ENCODE measurements at places on chromosomes 13 and 19.

DNA sequence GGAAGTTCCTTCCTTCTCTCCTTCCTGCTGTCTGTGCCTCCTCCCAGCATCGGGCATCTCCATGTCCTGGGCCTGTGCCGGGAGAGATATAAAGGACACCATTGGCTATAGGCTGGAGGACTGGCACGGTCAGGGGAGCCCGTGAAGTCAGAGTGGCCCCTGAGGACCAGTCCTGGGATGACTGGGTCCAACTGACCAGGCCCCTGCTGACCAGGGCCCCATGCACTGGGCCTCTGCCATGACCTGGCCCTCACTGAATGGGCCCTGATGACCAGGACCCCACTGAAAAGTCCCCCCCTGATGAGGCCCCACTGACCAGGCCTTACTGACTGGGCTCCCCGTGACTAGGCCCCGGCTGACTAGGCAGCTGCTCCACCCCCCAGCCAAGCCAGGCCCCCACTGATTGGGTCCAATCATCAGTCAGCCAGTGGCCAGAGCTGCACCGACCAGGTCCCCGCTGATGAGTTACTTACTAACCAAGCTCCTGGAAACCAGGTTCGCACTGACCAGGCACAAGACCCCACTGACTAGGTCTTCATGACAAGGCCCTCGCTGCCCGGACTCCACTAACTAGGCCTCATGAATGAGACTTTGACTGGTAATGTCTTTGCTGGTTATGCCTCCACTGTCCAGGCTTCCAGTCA lies 20.0 kb upstream of the ZNF14 start:
- no peak for DNase-seq

GRCh38 chr13:92137520-92137919 lies 739.1 kb downstream of the GPC5 start:
- DNase-seq, result no peak

- DNase-seq, result no peak
Measured at GRCh38 chr13:100051070-100051469, 37.8 kb upstream of the PCCA start.

- DNase-seq, result no peak
Measured at GRCh38 chr19:41861846-41862245, 1.8 kb downstream of the RPS19 start.

DNA sequence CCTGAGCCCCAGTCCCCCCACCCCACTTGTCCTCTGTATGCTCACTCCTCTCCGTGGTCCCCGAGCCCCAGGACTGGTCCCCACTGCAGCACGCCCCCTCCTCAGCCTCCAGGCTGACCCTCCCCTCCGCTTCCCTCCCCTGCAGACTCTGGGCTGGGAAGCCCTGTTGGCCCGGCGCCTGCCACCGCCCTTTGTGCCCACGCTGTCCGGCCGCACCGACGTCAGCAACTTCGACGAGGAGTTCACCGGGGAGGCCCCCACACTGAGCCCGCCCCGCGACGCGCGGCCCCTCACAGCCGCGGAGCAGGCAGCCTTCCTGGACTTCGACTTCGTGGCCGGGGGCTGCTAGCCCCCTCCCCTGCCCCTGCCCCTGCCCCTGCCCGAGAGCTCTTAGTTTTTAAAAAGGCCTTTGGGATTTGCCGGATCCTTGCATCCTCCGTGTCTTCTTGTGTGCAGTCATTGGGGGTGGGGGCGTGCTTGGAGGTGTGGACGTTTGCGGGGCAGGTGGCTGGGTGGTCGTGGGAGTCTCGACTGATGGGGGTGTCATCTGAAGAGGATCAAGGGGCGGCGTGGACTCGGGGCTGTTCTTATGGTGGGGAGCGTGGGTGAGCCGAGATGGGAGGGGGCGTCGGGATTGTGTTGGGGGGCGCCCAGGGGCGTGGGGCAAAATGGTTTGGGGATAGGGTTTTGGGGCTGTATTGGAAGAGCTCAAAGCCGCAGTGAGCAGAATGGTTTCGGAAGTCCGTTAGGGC lies 3.5 kb downstream of the PTGER1 start:
- DNase-seq, result no peak

GRCh38 chr13:60260440-60260839 lies 96.7 kb upstream of the DIAPH3 start:
- no peak for DNase-seq

- DNase-seq, result no peak
Measured at GRCh38 chr19:18438331-18439024, 545 bp upstream of the ISYNA1 start.

GRCh38 chr19:1859331-1859781 lies 4.0 kb downstream of the KLF16 start:
- DNase-seq, result no peak

DNA sequence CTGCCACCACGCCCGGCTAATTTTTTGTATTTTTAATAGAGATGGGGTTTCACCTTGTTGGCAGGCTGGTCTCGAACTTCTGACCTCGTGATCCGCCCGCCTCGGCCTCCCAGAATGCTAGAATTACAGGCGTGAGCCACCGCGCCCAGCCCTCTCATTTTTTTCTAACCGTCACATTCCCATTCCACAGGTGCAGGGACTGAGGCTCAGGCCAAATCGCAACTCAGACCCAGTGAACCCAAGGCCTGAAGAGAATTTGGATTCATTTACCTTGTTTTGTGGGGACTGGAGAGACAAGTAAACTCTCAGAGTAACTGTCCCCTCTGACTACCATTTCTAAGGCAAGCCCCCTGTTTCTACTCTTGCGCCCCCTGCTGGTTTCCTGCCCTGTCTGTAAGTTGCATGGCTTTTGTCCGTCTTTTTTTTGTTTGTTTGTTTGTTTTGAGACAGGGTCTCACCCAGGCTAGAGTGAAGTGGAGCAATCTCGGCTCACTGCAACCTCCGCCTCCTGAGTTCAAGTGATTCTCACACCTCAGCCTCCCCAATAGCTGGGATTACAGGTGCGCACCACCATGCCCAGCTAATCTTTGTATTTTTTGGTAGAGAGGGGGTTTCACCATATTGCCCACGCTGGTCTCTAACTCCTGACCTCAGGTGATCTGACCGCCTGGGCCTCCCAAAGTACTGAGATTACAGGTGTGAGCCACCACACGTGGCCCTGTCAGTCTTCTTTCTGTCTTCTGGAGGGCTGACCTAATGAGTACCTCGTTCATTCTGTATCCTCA lies 2.3 kb upstream of the STRN4 start:
- DNase-seq, result no peak

DNA sequence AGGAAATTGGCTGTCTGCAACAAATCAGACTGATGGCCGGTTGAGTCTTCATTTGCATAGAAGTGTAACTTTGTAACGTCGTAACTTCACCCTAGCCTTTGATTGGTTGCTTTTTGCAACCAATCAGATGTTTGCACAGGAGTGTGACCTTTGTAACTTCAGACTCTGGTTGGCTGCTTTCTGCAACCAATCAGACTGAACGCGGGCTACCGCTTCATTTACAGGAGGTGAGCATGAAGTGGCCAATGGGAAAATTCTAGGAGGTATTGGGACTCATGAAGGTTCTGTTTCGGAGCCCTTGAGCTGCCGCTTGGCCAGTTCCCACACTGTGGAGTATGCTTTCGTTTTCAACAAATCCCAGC lies 441 bp upstream of the ZNF559 start:
- peak; percentile 64 for DNase-seq

- no peak for DNase-seq
Measured at GRCh38 chr13:47480951-47481350, 520.1 kb downstream of the SUCLA2 start.

GRCh38 chr13:72125561-72125960 lies 258.6 kb upstream of the DACH1 start:
- DNase-seq, result no peak

DNA sequence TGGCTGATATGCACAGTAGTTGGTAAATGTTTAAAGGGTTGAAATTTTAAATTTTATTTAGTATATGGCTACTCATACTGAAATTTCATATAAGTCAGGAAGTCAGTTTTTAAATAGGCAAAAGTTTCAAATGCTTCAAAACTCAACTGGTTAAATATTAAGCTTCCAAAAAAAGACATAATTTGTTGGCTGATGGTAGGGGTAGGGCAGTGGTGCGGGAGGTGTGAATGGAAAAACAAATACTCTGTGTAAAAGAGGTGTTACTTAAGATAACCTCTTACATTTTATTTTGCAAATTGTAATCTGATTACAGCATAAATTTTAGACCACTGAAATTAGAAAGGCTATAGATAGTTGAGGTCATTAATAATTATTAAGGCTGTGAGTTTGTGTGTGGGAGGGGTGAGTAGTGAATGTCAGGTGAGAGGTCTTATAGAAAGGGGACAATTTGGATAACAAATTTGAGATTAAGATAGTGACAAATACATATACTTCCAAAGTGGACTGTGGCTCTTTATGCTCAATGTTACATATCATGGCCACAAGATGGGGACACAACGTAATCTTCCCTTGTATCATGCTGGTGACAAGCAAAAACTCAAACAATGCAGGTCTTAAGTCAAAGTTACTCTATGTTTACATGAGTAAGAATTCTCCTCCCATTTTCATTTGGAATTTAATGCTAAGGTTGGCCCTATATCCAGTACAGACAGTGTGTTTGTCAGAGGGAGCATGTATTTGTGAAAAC lies 36.6 kb upstream of the OXGR1 start:
- peak; percentile 27 for DNase-seq

- no peak for DNase-seq
Measured at GRCh38 chr13:23144431-23144830, 36.3 kb upstream of the SGCG start.

DNA sequence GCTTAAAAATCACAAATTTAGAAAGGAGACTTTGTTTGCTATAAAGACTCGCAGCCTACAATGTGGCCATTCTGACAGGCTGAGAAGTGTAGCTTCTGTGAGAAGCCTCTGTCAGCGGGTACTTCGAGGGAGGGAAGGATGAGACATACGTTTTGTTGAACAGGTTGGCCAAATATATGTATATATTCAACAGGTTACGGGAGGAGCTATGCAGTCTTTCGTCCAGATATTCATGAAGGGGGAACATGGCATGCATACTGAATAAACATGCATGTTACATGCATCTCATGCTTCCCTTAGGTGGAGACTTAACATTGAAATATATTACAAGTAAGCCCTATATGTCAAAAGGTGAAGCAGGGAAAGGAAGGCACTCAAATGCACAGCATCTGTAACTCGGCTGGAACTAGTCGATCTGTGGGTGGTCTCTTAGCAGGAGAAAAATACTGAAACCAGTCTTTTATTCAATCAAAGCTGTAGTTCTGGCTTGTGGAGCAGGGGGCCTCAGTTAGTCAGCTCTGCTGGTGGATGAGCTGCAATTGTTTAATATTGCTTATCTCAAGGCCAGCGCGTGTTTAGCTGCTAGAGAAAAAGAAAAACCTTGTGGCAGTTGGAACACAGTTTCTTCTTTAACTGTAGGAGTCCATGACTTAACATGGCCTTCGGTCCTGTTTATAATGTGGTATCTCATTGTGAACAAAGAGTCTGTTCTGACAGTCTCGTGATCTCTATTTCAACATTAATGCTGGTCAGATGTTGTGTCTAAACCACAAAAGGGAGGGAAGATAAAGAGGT lies 94.3 kb downstream of the FAM216B start:
- DNase-seq, result no peak

GRCh38 chr13:96963786-96964475 lies 30.3 kb downstream of the OXGR1 start:
- no peak for DNase-seq

DNA sequence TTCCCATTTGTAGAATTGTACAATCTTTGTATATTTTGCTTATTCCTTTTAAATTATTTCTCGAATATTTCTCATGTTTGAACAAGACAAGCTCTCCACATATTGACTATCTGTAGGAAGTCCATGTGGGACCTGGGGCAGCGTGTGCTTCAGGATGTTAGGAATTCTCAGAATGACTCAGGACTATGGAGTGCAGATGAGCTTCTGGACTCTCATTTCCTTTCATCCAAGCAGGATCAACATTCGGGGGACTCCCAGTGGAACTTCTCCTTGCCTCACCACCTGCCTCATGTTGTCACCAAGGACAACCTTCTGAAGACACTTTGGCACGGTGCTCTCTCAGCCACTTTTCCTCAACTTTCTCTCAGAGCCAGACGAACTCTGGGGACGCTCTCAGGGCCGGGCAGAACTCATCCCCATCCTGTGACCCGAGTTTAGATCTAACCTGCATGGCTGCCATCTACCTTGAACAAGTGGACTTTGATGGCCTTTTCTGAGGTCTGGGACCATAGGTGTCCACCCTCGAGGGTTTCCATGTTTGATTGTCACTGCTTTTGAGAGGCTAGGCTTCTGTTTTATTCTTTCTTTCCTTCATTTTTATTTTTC lies 441.7 kb downstream of the IRS2 start:
- no peak for DNase-seq

GRCh38 chr13:51453207-51453958 lies 547 bp upstream of the INTS6 start:
- DNase-seq, result no peak

- DNase-seq, result no peak
Measured at GRCh38 chr13:70985371-70985770, 877.1 kb upstream of the KLHL1 start.

GRCh38 chr13:109595471-109595870 lies 190.9 kb downstream of the IRS2 start:
- no peak for DNase-seq

GRCh38 chr13:33286128-33286527 lies 573 bp upstream of the STARD13 start:
- DNase-seq, result no peak

GRCh38 chr13:47215736-47216135 lies 318.9 kb upstream of the HTR2A start:
- no peak for DNase-seq
